ENCODE measurements at places on chromosomes 1 and 21. TPM values are rescaled to one million over a fixed set of nuclear protein-coding genes. Genes with fewer than 3 reads are reported as not detected.
A peak's percentile ranks its signal among the peaks of the same experiment; 100 is the strongest.

DNA sequence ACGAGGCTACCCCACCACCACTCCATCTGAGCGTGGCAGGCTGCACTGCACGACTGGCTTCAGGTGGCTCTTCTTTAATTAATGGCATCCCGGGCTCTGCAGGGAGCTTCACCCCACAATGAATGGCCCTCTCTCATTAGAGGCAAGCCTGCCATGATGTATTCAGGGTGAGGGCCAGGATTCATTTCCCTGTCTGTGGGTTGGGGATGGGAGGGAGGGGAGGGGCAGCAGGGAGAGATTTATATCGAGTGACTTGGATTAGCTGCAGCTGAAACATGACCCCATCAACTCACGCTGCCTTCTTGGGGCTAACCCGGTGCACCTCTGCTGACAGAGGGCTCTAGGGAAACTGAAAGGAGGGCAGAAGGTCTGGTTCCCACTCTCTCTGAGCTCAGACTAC, 54.2 kb downstream of the ERI3 start:
- peak; percentile 23 for DNase-seq

Gene FAM43B
- 1.1 TPM for total RNA-seq

GRCh38 chr1:209335178-209335577, 248.3 kb upstream of the CAMK1G start:
- no peak for DNase-seq

Gene NUDT4B
- total RNA-seq: 0.98 TPM

DNA sequence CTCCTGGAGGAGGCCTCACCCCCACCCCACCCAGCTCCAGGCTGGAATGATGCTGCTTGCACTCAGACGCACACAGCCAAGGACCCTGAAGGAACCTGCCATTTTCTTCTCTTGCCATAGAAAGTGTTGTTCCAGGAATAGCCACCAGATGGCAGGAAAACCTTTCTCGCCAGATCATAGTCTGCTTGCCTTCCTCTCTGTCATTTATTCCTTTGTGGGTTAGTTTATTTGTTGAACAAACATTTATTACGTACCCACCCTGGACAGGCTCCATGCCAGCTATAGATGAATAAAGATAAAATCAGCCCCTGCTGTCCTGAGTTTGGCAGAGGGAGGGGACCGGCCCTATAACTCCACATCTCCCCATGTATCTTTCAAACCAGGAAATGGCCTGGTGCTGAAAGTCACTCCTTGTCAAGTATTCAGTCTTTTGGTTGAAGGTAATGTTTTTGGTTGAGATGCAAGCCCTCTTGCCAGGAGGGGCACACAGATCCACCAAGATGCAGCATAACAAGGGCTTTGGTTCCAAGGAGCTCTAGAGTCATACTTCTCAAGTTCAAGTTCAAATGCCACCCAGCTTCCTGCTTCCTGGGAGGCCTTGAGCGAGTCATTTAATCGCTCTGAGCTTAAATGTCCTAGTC, 7.0 kb upstream of the KCNC4 start:
- peak; percentile 70 for DNase-seq

DNA sequence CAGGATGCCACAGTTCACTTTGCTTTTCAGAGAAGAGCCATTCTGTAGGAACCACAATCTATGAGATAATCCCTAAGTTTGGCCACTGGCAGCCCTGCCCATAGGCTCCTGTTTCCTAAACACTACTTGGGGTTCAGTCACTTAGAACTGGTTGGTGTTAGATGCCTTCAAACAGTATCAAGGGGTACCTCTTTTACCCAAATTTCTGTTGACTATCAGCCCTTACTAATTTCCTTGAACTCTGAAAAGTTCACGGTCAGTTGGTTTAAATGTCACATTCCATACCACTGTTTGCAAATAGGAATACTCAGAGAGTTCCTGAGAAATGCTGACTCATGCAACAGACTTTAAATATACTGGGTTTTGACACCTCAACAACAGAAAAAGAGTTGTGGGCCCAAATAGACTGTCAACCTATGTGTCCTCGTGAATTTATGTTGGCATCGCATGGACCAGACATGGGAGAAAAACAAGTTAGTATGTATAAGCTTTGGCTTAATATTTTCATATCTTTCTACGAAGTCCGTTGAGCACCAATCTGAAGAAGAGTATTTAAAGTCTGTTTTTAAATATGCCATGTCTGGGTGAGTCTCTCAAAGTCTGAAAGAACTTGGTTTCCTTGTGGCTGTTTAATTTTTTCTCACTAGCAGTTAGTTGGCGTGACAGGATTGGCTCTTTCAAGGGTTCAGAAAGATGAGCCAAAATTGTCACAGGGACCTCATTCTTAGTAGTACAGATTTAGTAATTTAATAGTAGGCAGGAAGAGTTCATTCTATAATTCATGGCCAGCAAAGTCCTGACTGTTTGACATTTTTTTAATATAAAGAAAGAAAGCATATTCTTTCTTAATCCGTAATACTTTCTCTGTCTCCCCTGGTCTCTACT, 56.5 kb upstream of the ZNF326 start:
- DNase-seq: no peak

Gene HSF2BP
- 1.2 TPM for total RNA-seq
